ENCODE measurements at places on chromosomes 2 and 18. TPM values are rescaled to one million over a fixed set of nuclear protein-coding genes. Genes with fewer than 3 reads are reported as not detected.

The CRACDL gene
- not detected for polyA plus RNA-seq

The UGP2 gene
- polyA plus RNA-seq = 180 TPM

The STPG4 gene
- not detected for polyA plus RNA-seq

The CCDC85A gene
- 1.6 TPM for polyA plus RNA-seq

The ANKRD29 gene
- 8.9 TPM for polyA plus RNA-seq

The ZAP70 gene
- not detected for polyA plus RNA-seq

The PLCL1 gene
- polyA plus RNA-seq = 0.44 TPM

Data from GM23248 (cell line).